ENCODE measurements at places on chromosomes 1 and 21. TPM values are rescaled to one million over a fixed set of nuclear protein-coding genes. Genes with fewer than 3 reads are reported as not detected.

- no peak for DNase-seq
These were observed 19.9 kb downstream of the ATP8B2 start for GRCh38 chr1:154344977-154345837.

- DNase-seq = no peak
These were observed 75.9 kb downstream of the IVNS1ABP start for GRCh38 chr1:185241127-185241526.

DNA sequence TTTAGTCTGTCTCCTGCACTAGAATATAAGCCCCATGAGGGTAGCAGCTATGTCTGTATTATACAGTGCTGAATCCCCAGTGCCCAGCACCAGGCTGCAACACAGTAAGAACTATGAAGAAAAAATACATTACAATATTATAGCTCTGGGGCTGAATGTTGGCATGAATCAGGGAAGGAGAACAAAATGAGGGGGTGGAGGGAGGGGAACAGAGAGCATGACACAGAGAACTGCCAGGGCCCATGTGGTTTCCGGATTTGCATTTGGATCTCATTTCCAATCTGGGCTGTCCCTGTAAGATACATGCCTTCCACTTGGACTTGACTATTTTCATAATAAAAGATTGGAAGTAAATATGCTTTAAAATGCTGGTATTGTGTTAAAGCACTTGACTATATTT is 35.8 kb downstream of the C1orf198 start:
- peak; percentile 43 for DNase-seq

DNA sequence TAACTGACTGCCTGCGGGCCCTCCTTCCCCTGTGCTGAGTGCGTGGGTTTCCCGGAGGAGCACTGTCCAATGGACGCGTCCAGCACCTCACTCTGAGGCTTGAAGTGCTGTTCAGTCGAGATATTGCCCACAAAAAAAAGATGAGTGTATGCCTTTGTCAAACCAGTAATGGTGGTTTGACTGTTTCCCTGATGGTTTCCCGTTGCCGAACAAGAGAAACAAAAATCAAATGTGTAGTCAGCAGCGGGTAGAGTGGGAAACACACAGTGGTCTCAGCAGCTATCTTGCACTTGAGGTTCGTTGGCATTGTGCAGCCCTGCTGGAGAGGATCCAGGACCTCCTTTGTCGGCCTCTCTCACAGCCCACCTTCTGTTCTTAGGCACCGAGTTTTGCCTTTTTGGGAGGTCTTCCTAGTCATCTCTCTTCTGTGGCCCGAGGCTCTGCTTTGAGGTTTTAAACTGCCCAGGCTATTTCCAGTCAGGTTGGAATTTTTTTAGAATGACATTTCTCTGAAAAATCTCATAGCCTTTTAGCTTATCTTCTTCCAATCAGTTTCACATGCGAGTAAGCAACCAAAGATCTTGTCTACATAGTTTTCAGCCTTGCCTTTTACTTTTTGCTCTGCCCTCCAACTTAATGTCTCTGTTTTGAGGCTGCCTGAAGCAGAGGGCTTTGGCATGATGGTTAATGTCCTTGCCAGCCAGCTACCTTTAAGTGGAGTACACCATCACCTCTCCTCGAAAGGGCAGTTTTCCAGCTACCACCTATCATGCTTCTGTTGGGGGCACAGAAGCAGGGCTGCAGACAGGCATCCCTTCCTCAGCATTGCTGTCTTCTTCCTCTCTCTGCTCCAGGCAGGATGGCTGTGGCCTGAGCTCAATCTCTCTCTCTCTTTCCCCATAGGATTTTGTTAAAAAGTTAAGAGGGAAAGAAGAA is 132.3 kb downstream of the URB2 start:
- no peak for DNase-seq

- no peak for DNase-seq
These were observed 31.2 kb downstream of the FMN2 start for GRCh38 chr1:240122639-240123613.

DNA sequence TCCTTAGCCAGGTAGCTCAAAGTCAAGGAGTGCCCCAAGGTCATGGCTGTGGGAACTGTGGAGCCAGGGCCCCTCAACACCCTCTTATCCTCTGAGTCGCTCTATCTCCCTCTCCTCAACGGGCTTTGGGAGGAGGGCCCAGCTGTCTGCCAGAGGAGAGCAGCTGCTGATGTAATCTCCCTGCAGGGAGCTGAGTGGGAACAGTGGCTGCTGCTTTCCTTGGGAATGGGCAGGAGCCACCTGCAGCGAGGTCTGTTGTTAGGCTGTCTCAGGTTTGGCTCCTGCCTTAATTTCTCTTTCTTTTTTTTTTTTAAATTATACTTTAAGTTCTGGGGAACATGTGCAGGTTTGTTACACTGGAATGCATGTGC is 58.8 kb upstream of the MAP1LC3C start:
- no peak for DNase-seq

GRCh38 chr1:230682882-230683610 is 30.9 kb downstream of the AGT start:
- DNase-seq = no peak

DNA sequence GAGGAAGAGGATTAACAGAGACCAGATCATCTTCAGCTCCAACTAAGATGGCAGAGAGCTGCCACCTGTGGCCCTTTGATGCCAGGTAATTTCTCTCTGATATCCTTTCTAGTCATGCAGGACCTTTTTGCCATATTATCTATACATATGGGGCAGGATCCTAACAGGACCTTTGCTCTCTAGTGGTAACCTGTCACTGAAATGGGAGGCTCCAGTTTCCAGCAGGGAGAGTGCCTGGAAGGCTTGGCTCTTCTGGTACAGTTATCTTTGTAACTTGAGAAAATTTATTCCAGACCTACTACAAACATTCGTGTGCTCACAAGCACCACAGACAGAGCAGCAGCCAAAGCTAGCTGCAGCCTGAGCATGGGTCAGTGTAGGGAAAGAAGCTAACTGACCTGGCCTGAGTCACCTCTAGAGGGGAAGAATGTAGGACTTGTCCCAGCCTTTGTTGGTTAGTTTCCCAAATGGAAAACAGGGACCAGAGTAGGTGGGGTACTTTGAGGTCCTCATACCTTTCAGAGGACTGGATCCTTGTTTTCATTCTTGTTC is 86.5 kb upstream of the MACF1 start:
- DNase-seq = no peak

DNA sequence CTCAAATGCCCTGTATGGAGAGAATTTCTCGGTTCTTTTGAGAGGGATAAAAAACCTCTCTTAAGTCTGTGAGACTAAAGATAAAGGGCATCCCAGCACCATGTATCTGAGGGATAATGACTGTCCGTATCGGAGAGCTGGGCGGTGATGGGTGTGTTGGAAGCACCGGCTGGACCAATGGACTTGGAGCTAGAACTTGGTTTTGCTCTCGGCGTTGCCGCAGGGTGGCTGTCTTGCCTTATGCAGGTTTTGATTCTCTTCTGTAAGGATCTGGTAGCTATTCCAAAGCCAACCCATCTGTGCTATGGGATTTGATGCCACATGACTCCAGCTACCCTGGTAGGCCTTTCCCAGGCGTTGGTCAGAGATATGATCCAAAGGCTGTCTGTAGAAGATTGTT is 348.8 kb downstream of the KIF26B start:
- DNase-seq = no peak

GRCh38 chr1:56268519-56269140 is 310.7 kb downstream of the PLPP3 start:
- DNase-seq = peak; percentile 38

DNA sequence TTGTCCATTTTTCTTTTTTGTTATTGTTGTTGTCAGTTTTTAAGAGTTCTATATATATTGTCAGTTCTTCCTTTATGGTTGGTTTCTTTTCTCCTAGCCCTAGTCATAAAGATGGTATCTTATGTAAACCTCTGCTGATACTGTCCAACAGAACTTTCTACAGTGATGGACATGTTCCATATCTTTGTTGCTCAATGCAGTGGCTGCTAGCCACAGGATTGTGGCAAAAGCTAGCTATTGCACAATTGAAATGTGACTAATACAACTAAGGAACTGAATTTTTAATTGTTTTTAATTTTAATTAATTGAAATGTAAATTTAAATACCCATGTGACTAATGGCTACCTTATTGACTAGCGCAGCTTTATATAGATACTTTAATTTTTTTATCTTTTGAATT is 411.8 kb upstream of the PTBP2 start:
- DNase-seq = no peak

GRCh38 chr1:101025283-101025656 is 314 bp downstream of the DPH5 start:
- peak; percentile 61 for DNase-seq

DNA sequence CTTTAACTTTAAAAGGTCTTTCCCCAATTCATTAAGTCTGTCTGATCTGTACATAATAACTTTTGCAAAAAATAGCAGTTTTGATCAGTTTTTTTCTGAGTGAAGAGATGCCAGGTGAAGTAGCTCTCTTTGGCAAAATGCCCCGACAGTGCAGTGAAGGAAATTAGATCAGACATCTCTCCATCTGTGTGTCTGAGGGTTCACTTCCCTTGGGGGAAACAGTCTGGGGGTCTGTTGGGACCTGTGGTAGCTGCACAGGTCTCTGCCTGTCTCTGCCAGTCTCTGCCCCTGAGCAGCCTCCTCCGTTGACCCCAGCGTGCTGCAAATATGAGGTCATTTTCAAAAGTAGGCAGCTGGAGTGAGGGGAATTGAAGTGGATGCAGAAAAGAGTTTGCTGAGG is 54.5 kb downstream of the TBCE start:
- no peak for DNase-seq

DNA sequence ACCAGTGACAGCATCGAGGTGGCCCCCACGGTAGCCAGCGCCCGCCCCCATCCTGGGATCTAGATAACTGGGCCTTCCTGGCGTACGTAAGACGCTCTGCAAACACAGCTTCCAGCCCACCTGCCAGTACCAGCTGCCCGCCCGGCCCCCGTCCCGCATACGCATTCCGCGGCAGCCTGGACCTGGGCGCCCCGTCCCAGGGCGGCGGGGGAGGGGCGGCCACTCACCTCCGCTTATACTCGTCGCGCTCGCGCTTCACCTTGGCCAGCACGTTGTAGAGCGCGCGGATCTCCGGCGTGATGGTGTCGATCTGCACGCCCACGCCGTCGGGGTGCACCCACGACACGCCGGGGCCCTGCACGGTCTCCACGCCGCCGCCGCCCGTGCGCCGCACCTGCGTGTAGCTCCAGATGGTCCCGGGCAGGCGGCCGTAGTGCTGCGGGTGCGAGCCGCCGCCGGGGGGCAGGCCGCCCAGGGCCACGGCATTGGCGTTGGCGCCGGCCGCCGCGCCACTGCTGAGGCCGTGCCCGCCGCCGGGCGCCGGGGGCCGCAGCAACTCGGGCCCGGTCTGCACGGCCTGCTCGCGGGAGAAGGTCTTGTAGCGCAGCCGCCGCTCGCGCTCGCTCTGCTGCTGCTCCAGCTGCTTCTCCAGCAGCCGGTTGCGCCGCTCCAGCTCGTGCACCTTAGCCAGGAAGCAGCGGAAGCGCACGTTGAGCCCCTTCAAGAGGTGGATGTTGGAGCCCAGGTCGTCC is 859 bp downstream of the IFFO2 start:
- no peak for DNase-seq

- no peak for DNase-seq
These were observed 76.6 kb downstream of the PLPP3 start for GRCh38 chr1:56502700-56503245.

Gene FMO4
- total RNA-seq = 4.5 TPM

Gene LMOD1
- total RNA-seq = 7.4 TPM

Gene TEDDM1
- not detected for total RNA-seq

Gene PDIK1L
- 11.3 TPM for total RNA-seq

Gene PANK4
- 24.1 TPM for total RNA-seq

Gene IFNLR1
- total RNA-seq = 3.4 TPM

Gene LAX1
- 1.2 TPM for total RNA-seq

Data from skin of body (tissue), 3 donors.